Left ventricle myocardium superior (tissue), 1 donor: ENCODE measurements at places on chromosomes 2 and 18. TPM values are rescaled to one million over a fixed set of nuclear protein-coding genes. Genes with fewer than 3 reads are reported as not detected.

The TCF23 gene
- total RNA-seq: 0.10 TPM

The GKN2 gene
- not detected for total RNA-seq

The RPIA gene
- total RNA-seq: 19.1 TPM

The CD226 gene
- total RNA-seq: 0.92 TPM

DNA sequence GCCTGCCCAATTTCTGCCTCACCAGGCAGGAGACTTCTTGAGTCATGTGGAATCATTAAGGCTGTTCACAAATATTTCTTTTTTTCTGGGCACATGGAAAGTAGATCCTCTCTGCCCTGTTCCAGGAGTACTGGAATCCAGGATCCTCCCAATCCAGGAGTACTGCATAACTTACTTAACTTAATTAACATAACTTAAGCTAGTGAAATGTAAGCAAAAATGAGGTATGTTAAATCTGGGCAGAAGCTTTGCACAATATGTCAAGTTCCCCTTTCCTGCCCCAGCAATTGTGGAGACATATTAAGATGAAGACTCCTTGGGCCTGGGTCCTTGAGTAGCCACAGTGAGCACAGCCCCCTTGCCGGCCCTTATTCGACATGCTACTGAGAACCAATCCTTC, 3.2 kb downstream of the CD207 start:
- no peak for DNase-seq
